ENCODE measurements at places on chromosomes 7 and 10.

DNA sequence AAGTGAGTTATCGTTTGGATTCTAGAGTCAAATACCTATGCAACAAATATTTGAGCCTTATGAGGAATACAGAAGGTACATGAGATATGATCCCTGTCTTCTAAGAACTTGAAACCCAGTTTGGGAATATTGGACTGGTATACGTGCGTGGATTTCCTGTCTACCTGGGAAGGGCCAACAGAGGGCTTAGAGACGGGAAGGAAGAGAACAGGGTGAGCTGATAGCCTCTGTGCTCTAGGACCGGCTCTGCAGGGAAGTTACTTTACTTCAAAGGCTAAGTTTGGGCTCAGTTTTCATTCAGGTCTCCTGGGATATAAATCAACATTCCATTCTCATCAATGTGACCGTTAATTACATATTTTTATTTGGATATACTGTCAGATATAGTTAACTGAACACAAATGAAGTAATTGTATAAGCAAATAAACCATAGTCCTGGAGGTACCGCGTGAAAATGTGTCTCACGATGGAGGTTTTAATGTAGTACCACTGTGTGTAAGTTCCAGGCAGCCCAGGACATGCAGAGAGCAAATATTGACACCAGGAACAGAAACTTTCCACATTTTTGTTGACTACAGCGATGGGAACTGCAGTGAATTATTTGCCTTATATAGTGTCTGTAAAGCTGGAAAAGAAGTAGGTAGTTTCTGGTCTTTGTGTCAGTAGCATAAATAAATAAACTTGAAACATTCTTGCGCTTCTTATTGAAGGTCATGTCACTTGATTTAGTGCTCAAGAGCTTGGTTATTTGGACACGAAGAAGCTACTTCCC is 8.6 kb downstream of the CHST12 start:
- no peak for DNase-seq

GRCh38 chr10:100759331-100759730 is 13.9 kb downstream of the PAX2 start:
- DNase-seq: no peak

DNA sequence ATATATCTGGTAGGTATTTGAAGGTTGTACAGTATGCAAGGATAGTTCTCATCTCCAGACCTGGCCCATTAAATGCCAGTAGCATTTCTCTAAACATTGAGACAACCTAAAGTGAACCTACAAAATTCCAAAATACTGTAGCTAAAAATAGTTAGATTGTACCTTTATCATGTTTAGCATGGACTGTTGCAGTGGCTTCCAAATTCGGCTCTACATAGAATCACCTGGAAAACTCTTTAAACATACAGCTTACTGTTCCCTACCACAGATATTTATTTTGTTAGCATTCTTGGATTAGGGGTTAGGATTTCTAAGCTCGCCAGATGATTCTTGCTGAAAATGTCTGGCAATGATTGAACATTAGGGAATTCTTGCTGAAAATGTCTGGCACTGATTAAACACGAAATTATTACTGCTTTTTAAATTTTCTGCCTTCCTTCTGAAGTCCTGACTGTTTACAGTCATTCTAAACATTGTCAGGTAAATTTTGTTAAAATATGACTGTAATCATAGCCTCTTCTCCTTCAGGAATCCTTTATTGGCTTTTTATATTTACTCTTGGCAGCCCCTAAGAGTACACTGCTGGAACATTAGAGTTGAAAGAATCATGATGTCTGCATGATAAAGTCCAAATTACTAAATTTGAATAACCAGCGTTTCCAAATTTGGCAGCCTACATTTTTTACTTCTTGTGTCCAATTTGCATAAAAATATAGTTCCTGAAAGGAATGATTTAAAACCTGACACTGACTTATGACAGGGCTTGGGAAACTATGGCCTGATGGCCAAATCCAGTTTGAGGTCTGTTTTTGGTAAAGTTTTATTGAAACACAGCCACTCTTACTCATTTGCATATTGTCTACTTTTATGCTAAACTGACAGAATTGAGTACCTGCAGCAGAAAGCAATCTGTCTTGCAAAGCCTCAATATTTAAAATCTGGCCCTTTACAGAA is 40.3 kb downstream of the SHOC2 start:
- no peak for DNase-seq

GRCh38 chr7:32045228-32045627 is 25.0 kb downstream of the PDE1C start:
- DNase-seq: no peak

- DNase-seq: no peak
These were observed 18.5 kb upstream of the SEMA3C start for GRCh38 chr7:80937336-80937735.

DNA sequence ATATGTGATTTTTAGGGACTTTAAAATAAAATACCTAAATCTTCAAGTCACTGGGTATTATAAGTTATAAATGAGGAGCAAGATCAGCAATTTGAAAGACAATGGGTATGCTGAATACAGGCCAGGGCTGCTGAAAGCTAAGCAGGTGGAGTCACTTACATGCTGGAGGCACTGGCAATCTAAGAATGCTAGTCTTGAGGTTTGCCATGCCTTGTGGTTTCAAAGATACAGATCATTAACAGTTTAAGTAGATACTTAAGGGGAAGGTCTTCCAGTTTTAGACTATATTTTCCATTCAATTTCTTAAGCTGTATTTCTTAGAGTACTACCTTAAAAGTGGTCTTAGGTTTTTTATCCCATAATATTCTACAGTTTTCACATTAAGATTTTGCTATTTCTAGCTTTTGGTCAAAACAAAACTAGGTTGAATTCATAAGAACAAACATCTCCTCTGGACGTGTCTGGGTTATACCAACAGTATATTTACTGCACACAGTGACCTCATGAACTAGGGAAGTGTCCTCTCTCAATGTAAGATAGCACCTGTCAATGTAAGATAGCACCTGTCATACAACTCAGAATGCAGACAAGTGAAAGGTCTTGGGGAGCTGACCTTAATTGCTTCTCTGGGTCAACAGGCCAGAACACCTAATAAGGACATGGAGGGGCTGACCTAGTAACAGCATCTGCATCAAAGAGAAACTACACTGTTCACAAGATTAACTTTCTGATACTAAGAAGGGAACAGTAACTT is 2.0 kb downstream of the SRI start:
- no peak for DNase-seq

GRCh38 chr7:143347950-143348349 is 14.6 kb downstream of the FAM131B start:
- DNase-seq: no peak

DNA sequence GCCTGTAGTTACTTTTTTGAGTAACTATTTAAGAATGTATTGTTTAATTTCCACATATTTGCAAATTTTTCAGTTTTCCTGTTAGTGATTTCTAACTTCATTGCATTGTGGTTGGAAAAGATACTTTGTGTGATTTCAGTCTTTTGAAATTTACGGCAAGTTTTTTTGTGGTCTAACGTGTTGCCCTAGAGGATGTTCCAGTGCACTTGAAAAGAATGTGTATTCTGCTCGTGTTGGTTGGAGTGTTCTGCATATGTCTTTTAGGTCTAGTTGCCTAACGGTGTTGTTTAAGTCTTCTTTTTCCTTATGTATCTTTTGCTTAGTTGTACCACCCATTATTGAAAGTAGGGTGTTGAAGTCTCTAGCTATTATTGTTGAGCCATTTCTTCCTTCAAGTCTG is 59.7 kb downstream of the LCOR start:
- DNase-seq: no peak

DNA sequence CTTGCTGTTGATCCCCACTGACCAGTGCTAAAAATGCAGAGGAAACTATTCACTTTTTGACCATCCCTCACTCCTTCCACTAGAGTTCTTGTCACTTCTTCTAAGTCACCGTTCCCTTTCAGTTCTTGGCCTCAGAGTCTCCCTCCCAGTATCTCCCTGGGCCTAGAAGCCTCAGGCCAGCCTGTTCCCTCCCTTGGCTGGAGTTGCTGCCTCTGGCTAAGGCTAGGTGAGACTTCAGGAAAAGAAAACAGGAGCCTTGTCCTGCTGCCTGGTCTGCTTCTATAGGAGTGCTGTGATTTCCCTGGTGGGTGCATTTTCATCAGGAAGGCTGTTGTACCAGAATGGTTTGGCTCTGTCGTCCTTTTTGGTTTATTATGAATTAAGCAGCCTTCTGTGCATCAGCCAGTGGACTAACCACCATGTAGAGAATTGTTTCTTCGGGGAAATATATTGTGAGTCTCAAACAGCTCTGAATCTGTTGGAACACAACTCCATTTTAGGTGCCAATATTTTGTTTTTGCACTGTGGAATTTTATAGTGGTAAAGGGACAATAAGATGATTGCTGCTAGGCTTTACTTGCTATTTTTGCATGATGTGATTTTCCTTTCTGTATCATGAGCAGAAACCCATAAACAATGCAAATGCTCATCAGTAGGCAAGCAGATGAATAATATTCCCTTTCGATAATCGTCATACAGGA is 233.4 kb upstream of the FZD1 start:
- no peak for DNase-seq

GRCh38 chr10:73905256-73906020 is 5.5 kb upstream of the PLAU start:
- no peak for DNase-seq

DNA sequence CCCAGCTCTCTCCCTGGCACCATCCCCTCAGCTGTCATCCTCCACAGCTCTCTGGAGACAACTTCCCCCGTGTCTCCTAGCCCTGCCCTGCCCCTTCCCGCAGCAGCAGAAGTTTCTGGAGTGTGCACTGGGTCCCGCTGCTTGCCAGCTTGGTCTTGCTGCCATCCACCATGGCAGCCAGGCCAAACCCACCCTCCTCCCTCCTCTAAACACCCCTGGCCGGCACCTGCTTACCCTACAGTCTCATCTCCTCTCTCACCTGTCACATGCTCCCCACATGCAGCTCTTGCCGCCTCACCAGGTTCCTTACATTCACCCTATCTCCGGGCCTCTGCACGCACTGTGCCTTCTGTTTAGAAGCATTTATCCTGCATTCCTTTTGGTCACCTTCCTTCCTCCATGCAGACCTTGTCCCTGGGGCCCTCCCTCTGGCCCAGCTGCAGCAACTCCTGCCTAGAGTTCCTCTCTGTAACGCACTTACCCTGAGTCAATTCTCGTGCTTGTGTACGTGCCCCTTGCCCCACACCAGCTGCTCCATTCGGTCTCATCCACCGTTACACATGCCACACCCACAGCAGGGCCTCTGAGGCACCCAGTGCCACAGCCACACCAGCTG is 93.9 kb upstream of the RET start:
- DNase-seq: peak; percentile 47

- DNase-seq: no peak
These were observed 5.0 kb upstream of the TRUB1 start for GRCh38 chr10:114932945-114933344.

DNA sequence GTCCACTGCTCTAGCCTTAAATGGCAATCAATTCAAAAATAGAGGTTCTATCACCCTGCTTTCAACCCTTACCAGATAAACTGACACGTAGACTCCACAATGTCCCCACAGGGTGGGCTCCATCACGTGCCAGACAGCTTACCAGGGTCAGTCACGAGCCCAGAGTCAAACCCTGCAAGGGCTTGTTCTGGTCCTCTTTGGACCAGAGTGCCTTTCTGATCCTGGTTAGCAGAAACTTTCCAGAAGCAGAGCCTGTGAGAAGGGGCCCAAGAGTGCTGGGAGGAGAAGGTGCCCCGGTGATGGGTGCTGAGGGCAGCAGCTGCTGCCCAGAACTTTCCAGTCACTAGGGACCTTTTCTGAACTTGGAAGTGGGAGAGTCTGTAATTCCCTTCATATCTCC is 354 bp upstream of the GIMAP5 start:
- DNase-seq: no peak

DNA sequence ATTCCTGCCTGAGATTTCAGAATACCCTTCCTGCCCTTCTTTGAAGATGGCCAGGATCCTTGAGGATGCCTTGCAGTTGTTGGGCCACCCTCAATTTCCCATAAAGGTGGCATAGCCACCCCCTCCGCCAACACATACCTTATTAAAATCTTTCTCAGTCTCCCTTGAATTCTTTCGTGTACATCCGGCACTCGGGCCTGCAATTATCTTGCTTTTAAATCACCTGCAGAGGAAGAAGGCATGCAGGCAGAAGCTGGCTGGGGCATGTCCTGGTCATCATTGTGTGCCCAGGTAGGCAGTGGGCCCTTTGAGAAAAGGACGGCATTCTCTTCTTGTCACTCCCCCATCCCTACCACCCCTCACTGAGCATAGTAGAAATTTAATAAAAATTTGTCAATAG is 189.5 kb upstream of the LYZL1 start:
- no peak for DNase-seq

DNA sequence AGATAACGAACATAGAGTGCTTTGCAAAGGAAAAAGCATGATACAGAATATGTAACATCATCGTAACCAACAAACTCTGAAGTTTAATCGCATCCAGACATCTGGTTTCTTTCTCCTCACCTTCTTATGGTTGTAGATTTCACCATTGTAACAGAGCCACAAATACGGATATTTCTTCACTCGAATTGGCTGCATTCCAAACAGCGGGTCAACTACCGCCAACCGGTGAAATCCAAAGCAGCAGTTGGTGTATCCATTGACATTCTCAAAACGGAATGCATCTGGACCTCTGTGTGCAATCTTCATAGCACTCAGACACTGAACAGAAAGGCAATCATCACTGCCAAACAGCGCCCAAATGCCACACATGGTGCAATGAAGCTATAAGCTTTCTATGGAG is 3.4 kb downstream of the ASNS start:
- no peak for DNase-seq

GRCh38 chr7:133070562-133070961 is 11.3 kb downstream of the CHCHD3 start:
- no peak for DNase-seq

DNA sequence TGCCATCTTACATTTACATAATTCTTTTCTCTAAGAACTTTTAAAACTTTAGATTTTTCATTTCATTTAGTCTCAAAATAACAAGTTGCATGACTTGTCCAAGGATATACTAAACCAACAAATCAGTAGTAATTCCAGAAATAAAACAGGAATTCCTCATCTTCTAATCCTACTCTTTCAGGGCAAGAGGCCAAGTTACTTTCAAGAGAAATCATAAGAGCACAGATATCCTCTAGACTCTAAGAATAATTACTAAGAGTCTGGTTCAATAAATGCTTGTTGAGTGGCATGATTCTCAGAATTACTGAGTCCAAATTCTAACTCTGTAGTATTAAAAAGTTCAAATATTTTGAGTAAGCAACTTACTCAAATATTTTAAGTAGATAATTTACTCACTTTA is 12.9 kb downstream of the PDZD8 start:
- DNase-seq: no peak

- DNase-seq: peak; percentile 82
These were observed 745 bp downstream of the YWHAG start for GRCh38 chr7:76358011-76358480.
